ENCODE measurements at places on chromosomes 16 and 17. TPM values are rescaled to one million over a fixed set of nuclear protein-coding genes. Genes with fewer than 3 reads are reported as not detected.

DNA sequence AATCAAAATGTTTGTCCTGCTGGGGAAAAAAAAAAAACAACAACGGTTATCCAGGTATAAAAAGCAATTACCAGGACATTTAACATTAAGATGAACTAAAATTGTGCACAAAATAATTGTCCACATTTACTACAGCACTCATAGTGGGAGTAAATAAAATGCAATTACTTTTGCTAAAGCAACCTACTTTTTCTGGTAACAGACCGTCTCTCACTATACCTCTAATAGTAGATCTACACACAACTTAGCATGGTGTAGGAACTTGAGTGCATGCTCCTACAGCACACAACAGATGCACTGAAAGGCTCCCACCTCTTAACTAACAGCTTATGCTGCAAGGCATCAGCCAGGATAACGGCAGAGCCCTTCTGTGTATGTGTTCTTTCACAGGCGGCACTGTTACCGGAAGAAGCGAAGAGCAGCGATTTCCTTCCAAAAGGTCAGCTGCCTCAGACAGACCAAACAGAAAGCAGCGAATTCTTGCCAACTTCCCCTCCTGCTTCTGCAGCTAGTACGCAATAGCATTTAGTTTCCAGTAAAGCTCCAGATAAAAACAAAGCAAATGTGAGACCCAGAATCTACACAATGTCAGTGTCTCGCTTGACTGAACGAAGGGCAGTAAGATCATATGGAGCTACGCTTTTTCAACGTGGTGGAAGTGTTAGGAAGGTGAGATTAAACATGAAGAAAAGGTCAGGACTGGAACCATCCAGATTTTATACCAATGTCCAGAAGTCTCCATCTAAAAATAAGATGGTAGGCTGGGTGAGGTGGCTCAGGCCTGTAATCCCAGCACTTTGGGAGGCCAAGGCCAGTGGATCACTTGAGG is 27.6 kb downstream of the STAT5B start:
- DNase-seq, result peak; percentile 88

Gene CCL14
- total RNA-seq, result not detected

Gene CIBAR2
- not detected for total RNA-seq

Gene GHDC
- total RNA-seq, result 14.9 TPM

DNA sequence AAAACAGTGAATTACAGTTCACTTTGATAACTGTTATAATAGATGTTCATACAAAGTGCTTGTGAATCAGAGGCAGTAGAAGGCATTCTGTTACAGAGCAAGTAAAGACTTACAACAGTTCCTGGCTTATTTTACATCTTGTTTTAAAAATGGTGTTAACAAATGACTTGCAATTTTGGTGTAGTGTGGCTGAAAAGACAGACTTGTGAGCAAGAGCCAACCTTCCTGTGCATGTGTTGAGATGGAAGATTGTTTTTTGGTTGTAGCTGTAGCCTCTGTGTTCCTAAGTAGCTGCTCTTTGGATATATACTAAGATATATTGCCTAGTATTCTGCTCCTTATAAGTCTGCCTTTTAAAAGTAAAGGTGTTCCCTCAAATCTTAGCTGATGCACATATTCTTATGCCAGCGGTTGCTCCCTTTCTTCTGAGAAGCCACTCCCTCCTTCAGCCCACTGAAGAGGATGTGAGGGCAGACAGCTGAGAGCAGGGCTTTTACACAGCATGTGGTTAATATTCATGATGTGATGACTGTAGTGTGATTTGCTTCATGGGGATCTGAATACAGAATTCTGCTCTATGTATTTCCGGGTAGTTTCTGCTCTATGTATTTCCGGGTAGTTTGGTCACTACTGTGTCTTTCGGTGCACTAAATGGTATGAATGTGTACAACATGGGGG is 182.3 kb downstream of the PHKB start:
- DNase-seq, result peak; percentile 29

Gene CD300LG
- not detected for total RNA-seq
